ENCODE measurements at places on chromosomes 12 and 14.
A peak's percentile ranks its signal among the peaks of the same experiment; 100 is the strongest.

- no peak for DNase-seq
Observed at GRCh38 chr14:30005114-30005808, 77.6 kb upstream of the PRKD1 start.

- DNase-seq: no peak
Observed at GRCh38 chr14:39974036-39974435, 541.8 kb upstream of the FBXO33 start.

- DNase-seq: no peak
Observed at GRCh38 chr12:89939522-89940215, 231.0 kb upstream of the ATP2B1 start.

- DNase-seq: no peak
Observed at GRCh38 chr12:41438854-41439541, 250.9 kb downstream of the PDZRN4 start.

DNA sequence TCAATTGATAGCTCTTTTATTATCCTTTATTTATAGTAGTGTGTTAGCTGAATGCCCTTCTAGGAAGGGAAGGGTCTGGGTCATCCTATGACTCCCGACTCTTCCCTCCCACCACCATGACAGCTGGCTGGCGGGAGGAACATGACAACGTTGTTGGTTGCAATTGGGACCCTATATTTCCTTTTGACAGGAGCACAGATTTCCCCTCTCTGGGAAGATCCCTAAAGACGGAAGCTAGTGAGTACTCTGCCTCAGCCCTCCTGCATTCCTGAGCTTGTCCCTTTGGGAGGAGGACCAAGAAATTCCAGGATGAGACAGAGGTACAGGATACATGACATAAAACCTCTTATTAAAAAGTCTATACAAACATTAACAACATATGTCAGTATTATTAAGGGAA lies 485.4 kb downstream of the NAV3 start:
- DNase-seq: no peak

DNA sequence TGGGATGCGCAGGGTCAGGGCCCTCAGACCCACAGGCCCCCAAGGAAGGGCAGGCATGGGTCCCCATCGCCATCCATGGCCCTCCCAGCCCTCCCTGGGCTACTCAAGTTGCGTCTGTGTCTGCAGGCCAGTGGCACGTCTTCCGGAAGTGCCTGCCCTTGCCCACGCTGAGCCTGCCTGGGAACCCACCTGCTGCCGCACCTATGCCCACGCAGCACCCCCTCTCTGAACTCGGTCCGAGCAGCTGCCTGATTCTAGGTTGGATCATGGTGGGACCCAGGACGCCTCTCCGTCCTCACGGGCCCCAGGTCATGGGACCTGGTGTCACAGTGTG lies 182.8 kb downstream of the ADGRD1 start:
- DNase-seq: no peak

DNA sequence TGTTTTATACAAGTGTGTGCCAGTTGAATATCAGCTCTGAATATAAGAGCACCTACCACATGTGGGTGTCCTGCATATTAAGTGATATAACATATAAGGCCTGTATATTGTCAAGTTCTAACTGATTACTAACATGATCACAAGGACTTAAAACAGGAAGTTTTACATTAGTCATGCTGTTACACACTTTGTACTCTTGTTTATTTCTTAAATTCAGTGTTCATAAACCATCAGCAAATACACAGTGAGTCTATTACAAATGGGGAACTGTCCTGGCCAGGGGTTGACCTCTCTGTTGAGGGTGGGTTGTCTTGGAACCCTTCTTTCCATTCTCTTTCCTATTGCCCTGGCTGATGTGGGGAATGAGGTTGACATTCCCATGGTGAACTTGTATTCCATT lies 19.1 kb downstream of the HELB start:
- DNase-seq: no peak

DNA sequence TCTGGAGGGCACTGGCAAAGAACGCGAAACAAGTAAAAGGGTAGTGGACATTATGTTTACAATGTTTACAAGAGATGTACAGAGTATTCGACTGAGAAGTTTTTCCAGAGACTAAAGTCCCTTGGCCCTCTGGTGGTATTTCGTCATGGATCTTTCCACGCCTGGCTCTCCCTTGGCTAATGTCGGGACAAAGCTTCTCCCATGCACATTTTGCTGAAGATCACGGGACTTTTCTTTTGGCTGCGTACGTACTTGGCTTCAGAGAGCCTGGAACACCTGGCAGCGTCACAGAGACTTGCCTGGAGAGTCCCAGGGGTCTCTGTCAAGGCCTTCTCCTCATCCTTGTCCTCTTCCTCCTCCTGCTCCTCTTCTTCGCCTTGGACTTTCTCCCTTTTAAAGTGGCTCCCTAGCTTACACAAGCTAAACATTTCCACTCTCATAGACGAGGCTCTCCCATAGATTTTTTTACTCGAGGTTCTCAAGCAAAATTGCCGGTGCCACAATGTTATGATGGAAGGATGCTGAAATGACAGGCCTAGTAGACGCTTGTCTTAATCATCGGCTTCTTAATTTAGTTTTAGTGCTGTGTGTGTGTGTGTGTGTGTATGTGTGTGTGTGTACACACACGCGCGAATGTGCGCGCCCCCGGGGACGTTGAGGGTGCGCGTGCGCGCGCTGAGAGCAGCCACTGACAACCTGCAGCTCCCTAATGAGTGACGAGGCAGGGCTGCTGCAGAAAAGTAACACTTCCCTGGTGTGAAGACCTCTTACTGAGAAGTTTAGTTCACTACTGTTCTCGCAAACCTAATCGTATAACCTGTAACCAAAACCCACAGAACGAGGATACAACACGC lies 4.9 kb upstream of the FOXG1 start:
- DNase-seq: no peak

GRCh38 chr12:1481326-1481725 lies 113.1 kb downstream of the FBXL14 start:
- no peak for DNase-seq

DNA sequence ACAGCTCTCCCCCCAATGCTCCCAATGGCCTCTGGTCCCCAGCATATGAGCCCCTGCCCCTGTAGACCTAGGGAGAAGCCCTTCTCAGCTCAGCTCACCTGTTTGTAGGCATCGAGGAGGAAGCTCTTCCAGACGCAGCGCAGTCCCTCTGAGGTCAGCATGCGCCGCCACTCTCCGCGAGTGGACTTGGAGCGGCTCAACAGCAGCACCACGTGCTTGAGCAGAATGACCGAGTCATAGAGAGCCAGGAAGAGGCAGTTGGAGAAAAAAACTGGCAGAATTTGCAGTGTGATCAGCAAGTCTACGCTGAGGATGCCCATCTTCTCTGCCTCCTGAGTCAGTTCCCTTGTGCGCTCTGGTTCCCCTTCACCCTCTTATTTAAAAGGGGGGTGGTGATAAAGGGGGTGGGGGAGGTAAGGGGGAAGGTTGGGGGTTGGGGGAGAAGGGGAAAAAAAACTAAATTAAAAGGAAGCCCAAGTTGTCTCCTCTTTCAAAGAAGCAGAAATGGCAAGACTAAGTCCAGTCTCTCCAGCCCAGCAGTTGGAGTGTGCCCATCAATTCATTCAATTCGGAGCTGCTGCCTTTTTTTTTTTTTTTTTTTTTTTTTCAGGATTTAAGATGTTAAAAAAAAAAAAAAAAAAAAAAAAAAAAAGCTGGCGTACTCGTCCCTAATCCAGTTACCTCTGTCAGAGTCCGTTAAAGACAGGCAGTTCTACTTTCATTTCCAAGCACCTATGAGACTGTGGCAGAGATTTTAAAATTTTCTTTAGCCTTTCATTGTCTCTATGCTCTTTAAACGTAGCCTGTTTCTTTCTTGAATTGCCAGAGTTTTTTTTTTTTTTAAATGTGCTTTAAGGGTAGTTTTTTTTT lies at the start of gene DIO2:
Gene DIO2 (minus strand): TSS at position 352 of the 870 bp plus-strand sequence. CDS start 32 bp downstream, at position 320.
- DNase-seq: no peak

DNA sequence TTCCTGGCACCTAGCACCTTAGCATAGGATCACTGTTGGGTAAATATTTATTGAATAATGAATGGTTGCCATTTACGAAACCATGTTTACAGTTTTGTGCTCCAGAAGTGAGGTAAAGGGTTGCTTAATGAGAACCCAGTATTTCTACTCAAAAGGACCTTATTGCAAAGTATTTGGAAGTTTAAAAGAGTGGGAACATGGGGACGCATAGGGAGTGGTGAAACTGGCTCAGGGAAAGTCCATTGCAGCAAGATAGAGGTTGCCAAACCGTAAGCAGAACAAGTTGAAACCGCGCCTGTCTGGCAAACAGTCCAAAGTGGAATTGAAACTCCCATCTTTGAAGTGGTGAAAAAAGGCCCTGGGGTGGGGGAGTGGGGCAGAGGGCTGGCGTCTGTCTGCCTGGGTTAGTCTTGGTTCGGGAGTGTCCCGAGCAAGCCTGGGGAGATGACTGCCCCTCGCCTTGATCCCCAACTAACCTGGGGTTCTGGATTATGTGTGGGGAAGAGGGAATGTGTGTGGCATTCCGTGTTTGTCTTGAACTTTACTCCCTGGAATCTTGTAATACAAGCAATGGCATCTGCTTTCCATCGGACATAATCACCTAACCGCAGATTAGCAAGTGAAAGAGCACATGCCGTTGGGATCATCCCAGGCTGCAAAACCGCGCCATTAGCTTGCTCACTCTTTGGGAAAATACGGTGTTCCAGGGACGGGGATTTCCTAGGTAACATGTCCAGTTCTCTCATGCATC lies 7.2 kb downstream of the ALDH2 start:
- no peak for DNase-seq

DNA sequence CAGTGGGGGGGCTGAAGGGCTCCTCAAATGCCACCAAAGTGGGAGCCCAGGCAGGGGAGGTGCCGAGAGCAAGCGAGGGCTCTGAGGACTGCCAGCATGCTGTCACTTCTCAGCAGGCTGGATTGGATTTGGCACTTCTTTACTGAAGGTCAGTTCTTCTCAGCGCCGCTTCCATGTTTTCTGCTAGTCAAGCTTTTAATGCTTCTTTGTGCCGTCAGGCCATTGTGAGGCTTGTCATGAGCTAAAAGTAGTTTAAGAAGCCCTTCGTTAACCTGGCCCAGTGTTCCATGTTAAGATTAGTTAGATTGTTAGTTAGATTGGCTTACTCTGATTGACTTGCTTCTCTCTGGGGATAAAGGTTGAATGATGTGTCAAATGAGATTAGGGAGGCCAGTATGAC lies 13.4 kb downstream of the GABARAPL1 start:
- no peak for DNase-seq

GRCh38 chr12:101501410-101501995 lies 26.4 kb downstream of the SPIC start:
- DNase-seq: no peak

DNA sequence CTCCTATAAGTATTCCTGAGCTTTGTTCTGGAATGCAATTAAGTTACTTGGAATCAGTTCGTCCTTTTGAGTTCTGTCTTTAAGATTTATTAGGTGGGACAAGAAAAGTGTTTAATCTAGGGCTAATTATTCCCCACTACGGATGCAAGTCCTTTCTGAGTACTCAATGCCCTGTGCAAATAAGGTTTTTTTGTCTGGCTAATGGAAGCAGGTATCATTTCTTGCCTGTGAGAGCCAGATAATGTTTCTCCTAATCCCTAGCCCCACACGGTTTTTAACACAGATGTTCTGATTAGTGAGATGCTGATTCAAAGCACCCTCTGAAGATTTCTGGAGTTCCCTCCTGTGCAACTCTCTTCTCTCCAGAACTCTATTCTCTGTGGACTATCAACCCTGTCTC lies 296.6 kb upstream of the PRICKLE1 start:
- DNase-seq: no peak

- DNase-seq: no peak
Observed at GRCh38 chr12:2475984-2476383, 318.8 kb upstream of the FKBP4 start.

DNA sequence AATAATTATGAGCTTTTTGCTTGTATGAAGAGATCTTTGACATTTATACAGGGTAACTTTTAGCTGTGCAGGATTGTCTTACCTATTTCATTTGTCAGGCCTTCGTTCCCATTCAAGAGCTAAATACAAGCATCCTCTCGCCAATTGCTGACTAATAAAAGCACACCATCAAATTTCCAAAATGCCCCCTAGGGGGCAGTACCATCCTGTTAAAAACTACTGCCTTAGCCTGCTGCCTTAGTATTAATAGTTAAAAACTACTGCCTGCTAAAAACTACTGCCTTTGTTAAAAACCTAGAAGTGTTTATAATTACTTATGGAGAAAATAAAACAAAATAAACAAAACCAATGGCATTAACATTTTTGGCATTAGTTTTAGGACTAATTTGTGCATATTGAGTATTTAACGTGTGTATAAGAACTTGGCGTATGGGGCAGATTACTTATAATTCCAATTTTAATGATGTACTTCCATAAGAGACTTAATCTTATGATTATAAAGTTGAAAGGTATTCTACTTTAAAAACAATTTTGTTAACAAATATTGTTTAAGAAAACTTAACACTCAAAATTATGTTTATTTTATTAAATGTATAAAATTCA lies 3.0 kb upstream of the IFI27L2 start:
- peak; percentile 32 for DNase-seq

DNA sequence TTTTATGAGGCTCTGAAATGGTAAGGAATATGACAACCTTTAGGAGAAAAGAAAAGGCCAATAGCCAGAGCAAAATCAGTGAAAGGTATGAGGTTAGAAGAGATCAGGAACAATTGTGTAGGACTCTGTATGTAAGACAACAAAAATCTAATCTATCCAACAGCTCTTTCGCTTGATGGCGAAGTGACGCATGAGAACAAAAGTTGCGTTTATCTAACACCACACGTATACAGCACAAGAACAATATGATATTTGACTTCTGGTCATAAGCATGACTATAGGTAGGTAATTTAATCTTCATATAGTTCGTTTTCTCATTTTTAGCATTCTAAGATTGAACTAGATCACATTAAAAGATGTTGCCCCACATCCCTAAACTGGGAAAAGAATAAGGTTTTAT lies 1.5 kb downstream of the CLECL1 start:
- no peak for DNase-seq

GRCh38 chr12:102326982-102327381 lies 129.3 kb upstream of the PMCH start:
- no peak for DNase-seq

GRCh38 chr12:28456934-28457710 lies 266.9 kb downstream of the CCDC91 start:
- no peak for DNase-seq

GRCh38 chr14:75315144-75315543 lies 36.5 kb downstream of the FOS start:
- DNase-seq: no peak

- no peak for DNase-seq
Observed at GRCh38 chr12:90460681-90461080, 494.3 kb downstream of the CCER1 start.

DNA sequence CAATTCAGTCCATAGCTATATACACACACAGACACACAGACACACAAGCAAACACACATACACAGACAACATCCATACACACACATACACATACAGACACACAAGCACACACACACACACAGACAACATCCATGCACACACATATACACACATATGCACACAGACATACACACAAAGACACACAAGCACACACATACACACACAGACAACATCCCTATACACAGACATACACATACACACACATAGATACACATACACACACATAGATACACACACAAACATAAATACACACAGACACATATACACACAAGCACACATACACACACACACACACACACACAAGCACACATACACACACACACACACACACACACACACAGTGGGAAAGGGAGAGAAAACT lies 254.8 kb downstream of the VRK1 start:
- no peak for DNase-seq

GRCh38 chr12:90174956-90175355 lies 466.3 kb upstream of the ATP2B1 start:
- no peak for DNase-seq

GRCh38 chr14:63134801-63135200 lies 69.4 kb upstream of the RHOJ start:
- no peak for DNase-seq
